AG09309 (cell line): ENCODE measurements at places on chromosomes 7 and 10.

DNA sequence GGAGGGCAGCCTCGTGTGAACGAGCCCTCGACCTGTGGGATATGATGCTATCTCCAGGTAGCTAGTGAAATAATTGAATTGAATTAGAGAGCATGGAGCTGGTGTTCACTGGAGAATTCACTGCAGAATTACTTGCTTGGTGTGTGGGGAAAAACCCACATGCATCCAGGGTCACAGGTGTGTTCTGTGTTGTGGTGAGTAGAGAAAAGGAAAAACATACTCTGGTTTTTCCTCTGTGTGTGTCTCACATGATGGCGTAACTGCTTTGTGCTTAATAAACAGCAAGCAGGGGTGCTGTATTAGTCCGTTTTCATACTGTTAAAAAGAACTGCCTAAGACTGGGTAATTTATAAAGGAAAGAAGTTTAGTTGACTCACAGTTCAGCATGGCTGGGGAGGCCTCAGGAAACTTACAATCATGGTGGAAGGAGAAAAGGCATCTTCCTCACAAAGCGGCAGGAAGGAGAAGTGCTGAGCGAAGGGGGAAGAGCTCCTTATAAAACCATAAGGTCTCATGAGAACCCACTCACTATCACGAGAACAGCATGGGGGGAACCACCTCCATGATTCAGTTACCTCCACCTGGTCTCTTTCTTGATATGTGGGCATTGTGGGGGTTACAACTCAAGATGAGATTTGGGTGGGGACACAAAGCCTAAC, 62.6 kb downstream of the TACR2 start:
- DNase-seq, result no peak

DNA sequence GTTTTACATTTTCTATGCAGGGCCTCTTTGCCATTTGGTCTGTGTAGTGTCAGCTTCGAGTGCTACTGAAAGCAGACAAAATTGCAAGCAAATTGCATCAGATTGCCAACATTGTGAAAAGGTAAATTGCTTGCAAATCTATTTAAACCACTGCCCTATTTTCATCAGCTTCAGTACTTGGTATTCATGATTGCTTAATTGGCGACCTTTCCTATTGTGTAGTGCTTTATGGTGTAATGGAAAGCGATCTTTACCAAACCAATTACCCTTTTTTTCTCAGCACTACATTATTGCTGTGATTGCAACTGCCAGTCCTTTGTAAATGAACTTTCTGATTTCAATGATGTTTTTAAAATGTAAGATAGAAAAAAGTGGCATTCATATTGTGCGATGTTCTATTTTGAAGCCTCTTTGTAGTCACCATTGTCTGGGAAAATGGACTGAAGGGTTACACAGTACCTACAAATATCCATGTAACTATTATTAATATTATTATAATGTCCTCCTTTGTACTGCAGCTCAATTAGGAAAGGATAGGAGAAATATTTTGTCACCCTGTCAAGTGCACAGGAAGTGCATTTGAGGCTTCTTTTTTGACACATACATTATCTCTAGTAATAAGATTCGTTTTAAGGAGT, 177.7 kb upstream of the SP8 start:
- no peak for DNase-seq

- no peak for DNase-seq
Measured at GRCh38 chr10:21049482-21049881, 152.4 kb upstream of the NEBL start.

- peak; percentile 61 for DNase-seq
Measured at GRCh38 chr7:23022258-23022769, 8.4 kb upstream of the HYCC1 start.

GRCh38 chr7:143043391-143043790, 8.8 kb upstream of the OR6V1 start:
- no peak for DNase-seq

GRCh38 chr10:80155696-80156215, 23.2 kb downstream of the PLAC9 start:
- no peak for DNase-seq
